Bladder microvascular endothelial cell (primary cell): ENCODE measurements at places on chromosomes 13 and 19. TPM values are rescaled to one million over a fixed set of nuclear protein-coding genes. Genes with fewer than 3 reads are reported as not detected.

The RGS9BP gene
- 0.32 and 0.63 TPM in 2 replicates for total RNA-seq

The GRIK5 gene
- 0.06 TPM in 1 of 2 replicates, not detected in the other for total RNA-seq

The SOX1 gene
- not detected in 2 replicates for total RNA-seq

The GZMM gene
- total RNA-seq = not detected in 2 replicates

The SIX5 gene
- 3.4 and 6.5 TPM in 2 replicates for total RNA-seq

The CCDC70 gene
- not detected in 2 replicates for total RNA-seq

The OR7A5 gene
- total RNA-seq = not detected in 2 replicates

The ZNF440 gene
- 5.5 and 11.3 TPM in 2 replicates for total RNA-seq
